ENCODE measurements at places on chromosomes 3 and 15.

- DNase-seq: no peak
These were observed 23.1 kb downstream of the SRGAP3 start for GRCh38 chr3:9226326-9226725.

DNA sequence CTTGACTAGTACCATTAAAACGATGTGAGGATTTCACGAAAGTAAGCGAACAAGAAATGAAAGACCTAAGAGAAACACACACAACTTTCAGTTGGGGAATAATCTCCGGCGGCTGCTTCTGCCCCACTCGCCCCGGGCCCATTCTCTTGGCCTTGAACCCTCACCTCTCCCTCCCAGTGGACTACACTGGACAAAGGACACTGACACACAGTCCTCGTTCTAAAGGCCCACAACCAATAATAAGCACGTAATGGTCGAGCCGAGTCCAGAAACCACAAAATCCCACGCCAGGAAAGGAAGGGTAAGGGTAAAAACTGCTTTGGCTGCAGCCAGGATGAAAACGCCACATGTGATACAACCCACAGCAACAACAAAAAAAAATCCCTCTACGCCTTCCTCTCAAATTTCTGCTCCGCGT, 469 bp downstream of the ZNF770 start:
- no peak for DNase-seq

DNA sequence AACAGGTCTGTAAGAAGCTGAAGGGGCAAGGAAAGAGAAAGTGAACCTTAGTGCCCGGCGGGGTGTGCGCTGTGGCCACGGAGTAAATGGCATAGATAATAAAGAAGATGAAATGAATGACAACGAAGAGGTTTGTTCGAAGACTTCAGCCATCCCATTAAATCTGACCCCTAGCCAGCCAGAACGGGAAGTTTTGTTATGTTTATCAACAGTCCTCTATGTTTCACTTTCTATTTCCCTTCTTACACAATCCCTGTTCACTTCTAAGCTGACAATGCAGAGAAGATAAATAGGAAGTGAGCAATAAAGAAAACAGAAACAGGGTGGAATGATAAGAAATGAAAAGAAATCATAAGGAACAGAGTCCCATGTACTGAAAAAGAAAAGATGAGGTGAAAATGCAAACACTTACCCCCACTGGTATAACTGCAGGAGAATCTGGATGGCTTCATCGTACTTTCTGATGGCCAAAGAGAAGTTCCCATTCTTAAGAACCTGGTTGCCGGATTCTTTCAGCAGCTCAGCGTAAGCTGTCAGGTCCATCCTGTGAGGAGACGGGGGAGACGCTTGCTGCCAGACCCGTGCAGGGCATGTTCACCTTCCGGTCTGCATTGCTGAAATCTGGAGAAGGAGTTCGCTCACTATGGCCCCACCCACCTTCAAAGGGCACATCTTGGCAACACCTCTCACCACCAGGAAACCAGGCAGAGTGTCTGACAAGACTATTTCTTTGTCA, 36.8 kb downstream of the TRANK1 start:
- DNase-seq: peak; percentile 34

- DNase-seq: peak; percentile 97
These were observed at the start of the genes MYO9A and SENP8 for GRCh38 chr15:72118017-72118978. Gene MYO9A, minus strand, starts transcription at chr15:72118150. Its CDS starts 71,587 bp downstream, at chr15:72046563. Gene SENP8, plus strand, starts transcription at chr15:72118403. Its CDS starts 21,221 bp downstream, at chr15:72139624.

DNA sequence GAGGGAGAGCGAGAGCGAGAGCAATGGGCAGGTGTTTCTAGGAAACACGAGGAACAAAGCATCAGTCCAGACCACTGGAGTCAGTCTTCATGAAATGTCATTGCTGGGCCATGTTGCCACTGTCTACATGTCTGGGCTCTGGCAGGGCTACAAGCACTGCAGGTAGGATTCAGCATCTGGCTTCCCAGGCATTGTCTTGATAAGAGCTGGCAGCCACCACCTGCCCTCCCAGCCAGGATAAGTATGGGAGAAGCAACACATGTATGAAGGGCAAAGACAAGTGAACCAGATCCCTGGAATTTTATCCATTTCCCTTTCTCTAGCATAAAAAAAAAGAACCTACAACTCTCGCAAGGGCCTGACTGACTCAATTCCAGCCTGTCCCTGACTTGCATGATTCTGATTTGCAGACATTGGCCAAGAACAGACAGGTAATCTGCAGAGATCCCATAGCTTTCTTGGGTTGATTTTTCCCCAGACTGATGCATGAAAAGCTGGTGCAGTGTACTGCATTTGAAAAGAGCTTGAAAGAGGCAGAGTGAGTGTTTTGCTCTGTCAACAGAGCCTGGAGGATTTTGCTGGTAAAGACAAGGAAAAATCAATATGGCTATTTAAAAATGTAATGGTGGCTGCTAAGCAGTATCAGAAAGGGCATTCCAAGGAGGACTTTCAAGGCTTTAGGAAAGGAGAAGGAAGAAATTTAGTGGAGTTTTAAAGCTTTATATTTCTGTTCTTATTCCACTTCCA, 157.2 kb upstream of the MYRIP start:
- DNase-seq: no peak

GRCh38 chr3:118984699-118985098, 49.9 kb downstream of the IGSF11 start:
- no peak for DNase-seq

- DNase-seq: no peak
These were observed 279.6 kb upstream of the CTDSPL start for GRCh38 chr3:37582086-37582485.

Data from T1000 (cell line).